WERI-Rb-1 (cell line): ENCODE measurements at places on chromosomes 11 and 22.

DNA sequence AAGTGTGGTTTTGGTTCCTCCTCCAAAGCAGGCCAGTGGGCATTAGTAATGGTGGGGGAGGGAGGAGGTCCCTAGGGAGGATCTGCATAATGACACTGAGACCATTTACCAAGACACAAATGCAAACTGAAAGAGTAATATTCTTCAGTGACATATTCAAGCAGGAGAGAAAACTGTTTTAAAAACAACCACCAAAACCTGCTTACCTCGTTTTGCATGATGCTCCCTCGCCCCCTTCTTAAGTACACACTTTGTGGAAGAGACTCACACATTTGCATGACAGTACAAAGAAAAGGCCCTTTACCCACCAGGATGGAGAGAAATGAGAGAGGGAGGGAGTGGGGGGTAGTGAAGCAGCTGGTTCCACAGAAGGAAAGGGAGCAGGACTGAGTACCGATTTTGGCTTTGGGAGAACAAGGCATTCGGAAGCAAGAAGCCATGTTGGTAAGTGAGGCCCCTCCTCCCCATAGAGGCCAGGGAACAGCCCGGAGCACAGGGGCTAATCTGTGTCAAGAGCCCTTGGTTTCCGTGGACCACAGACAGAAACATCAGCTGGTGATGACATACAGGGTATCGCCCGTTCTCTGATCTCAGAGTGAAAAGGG lies 13.0 kb upstream of the OPCML start:
- no peak for DNase-seq

DNA sequence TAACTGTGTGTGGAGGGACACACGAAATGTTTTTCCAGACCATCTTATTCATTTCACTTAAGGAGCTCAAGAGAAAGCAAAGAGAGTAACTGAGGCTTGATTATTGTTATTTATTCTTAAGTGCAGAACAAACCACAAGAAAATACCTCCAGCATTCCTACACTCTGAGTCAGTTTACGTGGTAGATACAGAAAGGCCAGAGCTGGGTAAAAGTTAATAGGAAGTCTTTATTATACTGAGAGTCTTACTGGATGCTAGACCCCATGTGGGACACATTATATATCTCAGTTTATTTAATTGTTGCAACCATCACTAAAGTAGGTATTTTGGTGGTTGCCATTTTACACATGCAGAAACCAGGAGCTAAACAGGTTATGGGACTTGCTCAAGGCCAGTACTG lies 261.4 kb upstream of the POU2AF2 start:
- no peak for DNase-seq

DNA sequence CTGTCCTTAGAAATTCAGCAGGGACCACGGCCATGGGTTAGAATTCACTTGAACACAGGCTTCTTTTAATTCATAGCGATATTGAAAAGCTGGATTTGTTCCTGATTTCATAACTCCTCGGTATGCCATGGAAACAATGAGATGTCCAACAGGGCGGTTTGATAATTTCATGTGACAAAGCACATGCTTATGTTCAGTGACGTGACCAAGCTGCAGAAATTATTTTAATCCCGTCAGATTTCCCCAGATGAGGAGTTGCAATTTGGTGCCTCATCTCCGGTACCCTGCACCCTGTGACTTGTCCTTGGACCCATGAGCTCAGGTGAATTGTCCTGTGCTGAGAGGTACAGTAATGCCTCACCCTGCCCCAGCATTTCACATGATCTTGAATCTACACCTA lies 81.7 kb downstream of the C11orf91 start:
- DNase-seq: no peak

DNA sequence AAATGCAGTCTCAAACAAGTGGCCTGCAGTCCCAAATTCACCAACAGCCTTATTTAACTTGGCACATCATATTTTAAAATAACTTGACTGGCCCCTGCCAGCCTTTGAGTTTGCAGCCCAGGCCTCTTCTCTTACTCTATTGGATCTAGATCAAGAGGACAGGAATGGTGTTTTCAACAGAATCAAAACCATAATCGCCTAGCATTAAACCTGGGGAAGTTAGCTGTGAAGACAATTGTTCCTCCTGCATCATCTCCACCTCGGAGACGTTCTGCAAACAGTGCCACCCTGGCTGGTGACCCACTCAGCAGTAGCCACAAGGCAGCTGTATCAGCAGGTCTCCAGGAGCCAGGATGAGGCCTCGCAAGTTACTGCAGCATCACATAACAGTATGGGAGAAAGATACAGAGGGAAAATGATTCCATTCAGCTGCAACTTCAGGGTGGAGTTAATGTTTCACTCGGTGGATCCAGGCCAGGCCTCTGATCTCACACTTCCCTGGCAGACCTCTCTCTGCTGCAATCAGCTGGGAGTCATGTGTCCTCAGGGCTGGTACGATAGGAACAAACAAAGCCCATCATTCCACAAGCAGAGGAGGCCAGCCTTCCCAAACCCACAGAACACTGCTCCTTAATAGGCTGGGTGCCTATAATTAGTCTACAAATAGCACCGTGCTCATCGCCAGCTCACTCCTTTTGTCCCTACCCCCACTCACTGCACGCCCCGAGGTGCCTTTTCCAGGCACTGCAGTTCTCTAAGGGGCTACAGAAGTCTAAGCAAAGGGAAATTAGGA lies 18.6 kb upstream of the SCN2B start:
- no peak for DNase-seq

DNA sequence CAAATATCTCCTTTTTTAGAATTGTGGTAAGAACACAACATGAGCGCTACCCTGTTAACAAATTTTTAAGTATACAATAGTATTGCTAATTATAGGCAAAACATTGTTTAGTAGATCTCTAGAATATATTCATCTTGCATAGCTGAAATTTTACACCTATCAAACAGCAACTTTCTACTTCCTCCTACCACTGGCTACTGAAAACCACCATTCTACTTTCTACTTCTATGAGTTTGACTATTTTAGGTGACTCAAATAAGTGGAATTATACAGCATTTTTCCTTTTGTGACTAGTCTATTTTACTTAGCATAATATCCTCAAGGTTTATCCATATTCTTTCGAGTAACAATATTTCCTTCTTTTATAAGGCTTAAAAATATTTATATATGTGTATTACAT lies 128.4 kb downstream of the FAM76B start:
- DNase-seq: no peak
